ENCODE measurements at places on chromosomes 6 and 20.
A peak's percentile ranks its signal among the peaks of the same experiment; 100 is the strongest.

- no peak for DNase-seq
Measured at GRCh38 chr6:136212608-136213007, 37.5 kb downstream of the MTFR2 start.

DNA sequence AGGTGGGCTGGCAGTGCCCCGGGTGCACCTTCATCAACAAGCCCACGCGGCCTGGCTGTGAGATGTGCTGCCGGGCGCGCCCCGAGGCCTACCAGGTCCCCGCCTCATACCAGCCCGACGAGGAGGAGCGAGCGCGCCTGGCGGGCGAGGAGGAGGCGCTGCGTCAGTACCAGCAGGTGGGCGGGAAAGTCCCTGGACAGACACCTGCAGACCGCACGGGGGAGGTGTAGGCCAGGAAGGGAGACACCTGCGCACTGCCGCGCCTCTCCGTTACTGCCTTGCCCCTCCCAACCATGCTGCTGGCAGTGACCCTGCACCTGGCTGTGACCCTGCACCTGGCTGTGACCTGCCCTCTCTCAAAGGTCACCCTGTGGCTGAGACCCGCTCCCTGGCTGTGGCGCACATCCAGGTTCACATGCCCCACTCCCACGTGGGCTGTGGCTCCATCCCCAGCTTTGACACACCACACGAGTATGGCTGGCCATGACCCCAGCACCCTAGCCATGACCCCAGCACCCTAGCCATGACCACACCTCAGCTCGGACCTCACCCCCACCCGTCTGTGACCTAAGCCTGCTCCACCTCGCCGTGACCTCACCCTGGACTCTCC, 11.6 kb downstream of the RBCK1 start:
- DNase-seq: no peak

- DNase-seq: no peak
Measured at GRCh38 chr20:49529470-49529869, 38.5 kb downstream of the PTGIS start.

DNA sequence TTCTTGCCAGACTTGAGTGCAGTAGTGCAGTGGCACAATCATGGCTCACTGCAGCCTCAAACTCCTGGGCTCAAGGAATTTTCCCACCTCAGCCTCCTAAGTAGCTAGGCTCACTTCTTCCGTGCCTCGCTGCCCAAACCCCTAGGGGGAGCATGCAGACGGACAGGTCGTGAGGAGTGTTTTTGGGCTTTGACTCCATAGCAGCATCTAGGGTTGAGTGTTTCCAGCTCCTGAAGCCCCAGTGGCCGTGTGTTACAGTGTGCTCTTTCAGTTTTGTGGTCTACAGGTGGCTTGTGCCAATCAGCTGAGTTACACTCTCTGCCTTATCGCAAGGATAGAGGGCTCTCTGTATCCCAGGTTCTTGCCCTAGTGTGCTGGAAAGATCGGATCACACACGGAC, 33.4 kb downstream of the NCOA3 start:
- no peak for DNase-seq

DNA sequence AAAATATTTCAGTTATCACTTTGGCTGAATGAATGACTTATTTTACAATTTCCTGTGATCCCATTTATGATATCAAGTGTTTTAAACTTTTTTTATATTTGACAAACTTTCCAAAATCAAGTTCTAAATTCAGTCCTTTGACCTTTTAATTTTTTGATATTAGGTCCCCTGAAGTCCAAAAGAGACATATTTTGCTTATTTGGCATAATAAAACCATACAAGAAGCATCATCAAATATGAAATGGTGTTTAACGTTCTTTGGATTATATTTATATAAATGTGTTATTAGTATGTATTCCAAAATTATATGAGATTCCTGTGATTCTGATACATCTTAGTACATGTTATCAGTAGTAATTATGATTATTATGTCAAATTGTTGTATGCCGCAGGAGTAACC, 38.7 kb downstream of the ZNF133 start:
- no peak for DNase-seq

- no peak for DNase-seq
Measured at GRCh38 chr6:17721671-17722070, 14.9 kb upstream of the NUP153 start.

DNA sequence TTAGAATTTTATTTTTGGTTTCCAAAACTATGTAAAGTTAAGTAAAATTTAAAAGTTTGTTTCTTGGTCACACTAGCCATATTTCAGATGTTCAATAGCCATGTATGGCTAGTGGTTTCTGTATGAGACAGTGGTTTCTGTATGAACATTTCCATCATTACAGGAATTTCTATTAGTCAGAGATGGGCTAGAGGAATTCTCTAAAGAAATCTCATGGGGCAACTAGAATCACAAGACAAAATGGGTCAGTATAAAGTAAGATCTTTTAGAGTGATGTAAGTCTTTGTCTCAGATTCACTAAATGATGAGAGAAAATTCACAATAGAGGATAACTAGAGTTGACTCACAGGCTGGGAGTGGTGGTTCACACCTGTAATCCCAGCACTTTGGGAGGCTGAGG, 149.0 kb downstream of the FUT9 start:
- DNase-seq: no peak

- peak; percentile 9 for DNase-seq
Measured at GRCh38 chr6:80133020-80133419, 26.5 kb downstream of the BCKDHB start.

DNA sequence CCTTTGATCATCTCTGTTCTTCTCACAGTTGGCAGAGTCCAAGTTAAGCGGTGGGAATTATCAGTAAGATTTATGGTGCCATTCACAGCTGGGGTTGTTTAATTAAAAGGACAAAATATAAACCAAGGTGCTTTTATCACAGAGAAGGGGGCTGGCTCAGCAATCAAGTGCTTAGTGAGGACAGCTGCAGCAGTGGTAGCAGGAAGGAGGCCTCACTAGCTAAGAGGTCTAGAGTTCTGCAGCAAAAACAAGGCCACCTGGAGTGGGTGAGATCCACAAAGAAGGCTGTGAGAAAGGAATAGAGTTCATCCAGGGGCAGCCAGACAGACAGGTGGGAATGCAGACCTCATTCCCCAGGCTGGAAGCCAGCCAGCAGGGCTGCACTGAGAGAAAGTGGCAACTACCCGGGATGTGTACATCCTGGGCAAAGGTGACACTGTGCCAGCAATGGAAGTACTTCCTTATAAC, 37.1 kb downstream of the PIGU start:
- DNase-seq: no peak

- DNase-seq: no peak
Measured at GRCh38 chr6:22433745-22434144, 135.6 kb upstream of the HDGFL1 start.

- DNase-seq: no peak
Measured at GRCh38 chr6:133548423-133549159, 307.4 kb downstream of the EYA4 start.

GRCh38 chr6:91865889-91866288, 1279.0 kb upstream of the MAP3K7 start:
- DNase-seq: no peak

GRCh38 chr6:163195721-163196691, 218.5 kb upstream of the QKI start:
- no peak for DNase-seq

GRCh38 chr6:11386323-11386722, 151.2 kb upstream of the TMEM170B start:
- no peak for DNase-seq

- DNase-seq: no peak
Measured at GRCh38 chr6:108671175-108671574, 110.5 kb downstream of the FOXO3 start.

GRCh38 chr20:40952136-40952535, 76.5 kb upstream of the TOP1 start:
- DNase-seq: no peak

DNA sequence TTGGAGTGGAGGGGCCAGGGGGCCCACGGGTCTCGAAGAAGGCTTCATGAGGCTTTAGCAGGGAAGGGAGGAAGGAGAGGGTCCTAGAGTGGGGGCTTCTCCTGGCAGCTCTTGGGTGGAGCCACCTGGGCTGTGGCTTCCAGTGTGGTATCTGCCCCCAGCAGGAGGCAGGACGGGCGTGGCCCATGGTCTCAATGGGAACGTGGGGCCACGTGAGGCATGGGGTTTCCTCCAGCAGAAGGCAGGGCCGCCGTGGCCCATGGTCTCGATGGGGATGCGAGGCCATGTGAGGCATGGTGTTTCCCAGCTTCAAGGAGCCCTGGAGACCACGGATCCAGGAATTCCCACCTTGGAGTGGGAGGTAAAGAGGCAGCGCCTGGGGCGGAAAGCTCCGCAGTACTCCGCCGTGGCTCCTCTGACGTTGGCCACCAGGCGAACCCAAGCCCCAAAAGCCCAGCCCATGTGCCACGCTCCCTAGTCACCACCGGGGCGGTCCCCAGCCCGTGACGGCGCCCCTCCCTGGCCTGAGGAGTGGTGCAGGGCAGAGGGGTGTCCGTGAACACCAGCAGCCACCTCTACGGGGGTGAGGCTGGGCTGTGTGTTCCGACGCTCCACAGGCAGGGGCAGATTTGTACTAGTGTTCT, 62.0 kb upstream of the GATA5 start:
- no peak for DNase-seq

DNA sequence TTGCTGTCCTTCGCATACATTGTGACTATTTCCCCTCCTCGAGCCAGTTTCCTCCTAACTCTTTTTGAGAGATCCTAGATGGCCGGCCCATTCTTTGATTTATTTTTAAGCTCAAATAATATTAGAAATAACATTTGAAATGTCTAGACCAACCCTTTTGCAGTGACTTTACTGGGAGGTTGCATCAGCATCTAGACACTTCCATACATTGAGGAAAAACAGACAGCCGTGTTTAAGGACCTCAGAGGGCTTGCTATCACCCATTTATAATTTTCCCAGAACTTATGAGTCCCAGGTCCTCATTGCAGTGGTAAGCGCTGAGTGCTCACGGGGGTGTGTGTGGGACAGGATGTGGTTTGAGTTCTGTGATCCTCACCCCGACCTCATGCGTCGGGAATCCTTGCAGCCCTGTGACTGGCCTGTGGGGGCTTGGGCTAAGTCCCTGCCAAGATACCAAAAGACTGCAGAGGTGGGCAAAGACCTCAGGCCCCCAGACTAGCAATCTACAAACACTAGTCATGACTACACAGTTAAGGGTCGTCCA, at the start of gene GPX5:
TSS of gene GPX5 (plus strand) at position 386 of the 544 bp plus-strand sequence. CDS start at position 519, 133 bp downstream.
- no peak for DNase-seq

- DNase-seq: no peak
Measured at GRCh38 chr6:71466362-71466761, 177.8 kb downstream of the OGFRL1 start.

- DNase-seq: no peak
Measured at GRCh38 chr20:58366866-58367265, 22.2 kb upstream of the VAPB start.

- DNase-seq: no peak
Measured at GRCh38 chr20:43189554-43190331, at the start of gene PTPRT. PTPRT (minus strand) TSS chr20:43189906; CDS start chr20:43189733, 173 bp downstream.

- DNase-seq: no peak
Measured at GRCh38 chr6:150312844-150313584, 55.8 kb upstream of the IYD start.

- DNase-seq: no peak
Measured at GRCh38 chr6:41770381-41771057, 9.2 kb downstream of the FRS3 start.

- DNase-seq: no peak
Measured at GRCh38 chr20:50172347-50173013, 18.1 kb upstream of the CEBPB start.

GRCh38 chr6:9007027-9007426, 571.7 kb upstream of the SLC35B3 start:
- no peak for DNase-seq

GRCh38 chr6:45661661-45662060, 283.9 kb upstream of the SUPT3H start:
- no peak for DNase-seq

DNA sequence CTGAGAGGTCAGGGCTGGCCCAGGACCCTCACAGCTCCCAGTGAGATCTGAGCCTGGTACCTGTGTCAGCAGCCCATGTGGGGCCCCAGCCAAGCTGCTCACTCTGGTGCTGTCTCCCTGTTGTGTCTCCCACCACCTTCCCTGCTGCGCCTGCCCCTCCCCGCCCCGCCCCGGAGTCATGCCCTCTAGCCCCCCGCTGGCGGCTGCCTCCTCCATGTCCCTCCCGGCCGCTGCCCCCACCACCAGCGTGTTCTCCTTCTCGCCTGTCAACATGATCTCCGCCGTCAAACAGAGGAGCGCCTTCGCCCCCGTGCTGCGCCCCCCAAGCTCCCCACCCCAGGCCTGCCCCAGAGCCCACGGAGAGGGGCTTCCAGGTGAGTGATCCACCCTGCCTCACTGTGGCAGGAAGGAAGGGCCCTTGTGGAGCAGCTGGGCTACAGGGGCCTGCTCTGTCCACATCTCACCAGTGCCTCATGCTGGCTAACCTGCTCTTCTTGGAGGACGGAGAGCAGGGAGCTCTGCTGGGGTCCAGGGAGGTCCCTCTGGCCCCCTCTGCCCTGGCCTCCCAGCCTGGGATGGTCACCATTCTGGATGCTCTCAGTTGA, 44.9 kb downstream of the CPXM1 start:
- DNase-seq: no peak

DNA sequence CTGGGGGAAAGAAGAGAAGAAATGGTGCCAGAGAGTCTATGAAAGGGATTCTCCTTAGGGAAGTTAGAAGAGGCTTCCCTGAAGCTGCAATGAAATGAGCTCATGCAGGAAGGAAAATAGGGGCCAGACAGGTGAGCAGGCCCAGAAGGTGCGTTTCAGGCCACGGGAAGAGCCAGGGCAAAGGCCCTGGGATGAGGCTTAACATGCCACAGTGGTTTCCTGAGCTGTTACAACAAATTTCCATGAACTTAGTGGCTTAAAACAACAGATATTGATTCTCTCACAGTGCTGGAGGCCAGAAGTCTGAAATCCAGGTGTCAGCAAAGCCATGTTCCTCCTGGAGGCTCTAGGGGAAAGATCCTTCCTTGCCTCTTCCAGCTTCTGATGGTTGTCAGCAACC, 167.9 kb downstream of the TFAP2C start:
- DNase-seq: no peak

GRCh38 chr6:113073611-113074191, 726.6 kb downstream of the RFPL4B start:
- no peak for DNase-seq

DNA sequence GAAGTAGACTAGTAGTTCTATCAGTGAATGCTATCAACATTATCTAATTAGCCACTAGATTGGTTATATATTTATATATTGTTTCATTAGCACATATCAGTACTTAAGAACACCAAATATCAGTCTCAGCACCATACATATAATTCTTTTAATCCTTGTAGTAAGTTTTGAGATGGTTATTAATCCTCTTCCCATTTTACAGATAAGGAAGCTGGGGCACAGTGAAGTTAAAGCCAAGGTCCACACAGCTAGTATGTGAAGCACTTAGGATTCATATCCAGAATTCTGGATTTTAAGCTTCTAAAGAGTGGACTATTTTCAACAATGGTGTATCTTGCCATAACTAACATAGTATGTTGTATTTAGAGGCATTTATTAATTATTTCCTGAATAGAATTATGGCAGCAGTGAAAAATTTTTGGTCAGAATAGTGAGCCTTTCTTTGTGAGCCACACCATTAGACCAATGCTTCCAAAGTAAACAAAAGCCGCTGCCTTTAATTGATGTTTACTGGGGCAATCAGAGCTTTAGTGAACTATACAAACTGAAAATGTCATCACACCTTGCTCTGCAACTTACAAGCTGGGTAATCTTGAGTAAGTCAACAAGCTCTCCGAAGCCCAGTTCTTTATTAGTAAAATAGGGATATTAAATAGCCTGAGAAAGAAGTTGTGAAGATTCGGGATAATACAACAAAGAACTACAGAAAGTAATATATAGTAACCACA, 41.9 kb upstream of the HBS1L start:
- no peak for DNase-seq

All from effector memory CD4-positive, alpha-beta T cell (primary cell).